ENCODE measurements at places on chromosomes 4 and X.

DNA sequence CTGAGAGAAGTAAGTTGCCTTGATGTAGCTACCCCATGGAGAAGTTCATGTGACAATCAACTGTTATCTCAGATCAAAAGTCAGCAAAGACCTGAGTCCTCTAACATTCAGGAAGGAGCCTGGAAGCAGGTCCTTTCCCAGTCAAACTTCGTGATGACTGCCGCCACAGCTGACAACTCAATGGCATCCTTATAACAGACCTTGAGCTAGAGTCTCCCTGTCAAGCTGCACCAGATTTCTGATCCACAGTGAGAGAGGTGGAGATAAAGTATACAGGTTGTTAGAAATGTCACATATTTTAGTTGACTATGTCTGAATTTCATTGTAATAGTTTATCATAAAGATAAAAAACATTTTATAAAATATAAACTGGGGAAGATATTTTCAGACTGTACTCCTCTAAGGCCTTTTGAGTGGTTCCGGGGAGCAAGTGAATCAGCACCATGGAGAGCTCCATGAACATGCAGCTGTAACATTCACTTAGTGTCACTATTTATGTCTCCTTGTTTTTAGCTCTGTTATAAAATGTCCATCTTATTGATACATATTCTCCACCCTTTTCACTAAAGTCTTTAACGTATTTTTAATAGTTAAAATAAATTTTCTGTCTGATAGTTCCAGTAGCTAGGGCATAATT lies 1653.5 kb upstream of the AGA start:
- DNase-seq = no peak

- DNase-seq = no peak
These were observed 20.8 kb downstream of the ATP5ME start for GRCh38 chr4:653080-653821.

DNA sequence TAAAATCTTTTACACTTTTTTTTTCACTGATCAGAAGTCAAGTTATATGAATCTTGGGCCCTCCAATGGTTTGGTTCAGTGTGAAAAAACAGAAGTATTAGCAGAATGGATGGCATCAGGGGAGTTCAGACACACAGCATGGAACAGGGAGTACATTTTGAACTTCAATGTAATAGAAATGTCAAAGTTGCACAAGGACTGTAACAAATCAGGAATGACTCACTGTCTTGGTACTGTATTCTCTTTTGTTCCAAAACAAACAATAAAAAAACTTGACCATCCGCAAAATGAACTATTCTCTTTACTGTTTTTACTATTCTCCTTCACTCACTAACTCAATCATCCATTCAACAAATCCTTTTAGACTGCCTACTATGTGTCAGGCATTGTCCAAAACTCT lies 401.0 kb downstream of the FSTL5 start:
- no peak for DNase-seq

DNA sequence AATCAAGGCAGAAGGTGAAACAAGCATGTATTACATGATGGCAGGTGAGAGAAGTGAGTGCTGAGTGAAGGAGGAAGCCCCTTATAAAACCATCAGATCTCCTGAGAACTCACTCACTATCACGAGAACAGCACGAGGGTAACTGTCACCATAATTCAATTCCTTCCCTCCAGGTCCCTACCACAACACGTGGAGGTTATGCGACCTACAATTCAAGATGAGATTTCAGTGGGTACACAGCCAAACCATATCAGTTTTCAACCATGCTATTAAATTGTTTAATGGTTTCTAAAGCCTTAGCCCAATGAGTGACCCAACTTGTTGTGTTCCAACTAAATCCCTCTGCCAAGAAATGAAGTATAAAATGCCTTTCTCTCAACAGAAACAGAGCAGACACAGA lies 519.8 kb downstream of the GBA3 start:
- DNase-seq = no peak

DNA sequence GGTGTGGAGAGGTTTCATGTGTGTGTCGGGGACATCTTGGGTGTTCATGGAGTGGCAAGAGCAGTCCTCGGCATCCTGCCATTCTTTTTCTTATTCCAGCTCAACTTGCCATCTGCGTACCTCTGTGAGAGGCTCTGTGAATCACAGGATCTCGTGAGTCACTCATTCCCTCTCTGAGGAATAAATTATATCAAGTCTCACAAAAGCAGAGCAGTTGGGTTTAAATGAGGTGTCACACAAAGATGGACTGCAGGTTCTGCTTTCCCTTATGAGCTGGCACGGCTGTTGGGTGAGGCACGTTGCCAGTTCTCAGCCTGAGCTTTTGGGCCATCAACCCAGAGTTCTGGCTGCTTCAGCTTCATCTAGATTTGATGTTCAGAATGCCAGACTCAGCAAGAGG lies 6.8 kb upstream of the OCIAD2 start:
- no peak for DNase-seq

- no peak for DNase-seq
These were observed 145.6 kb upstream of the SCML1 start for GRCh38 chrX:17591741-17592110.

- no peak for DNase-seq
These were observed 63.4 kb upstream of the ENPEP start for GRCh38 chr4:110412354-110413065.

- no peak for DNase-seq
These were observed 54.2 kb downstream of the ENOX2 start for GRCh38 chrX:130848763-130849162.

GRCh38 chr4:53716011-53716410 lies 124.7 kb upstream of the LNX1 start:
- DNase-seq = no peak

- DNase-seq = no peak
These were observed 15.2 kb downstream of the GUCY1A1 start for GRCh38 chr4:155681886-155682285.

DNA sequence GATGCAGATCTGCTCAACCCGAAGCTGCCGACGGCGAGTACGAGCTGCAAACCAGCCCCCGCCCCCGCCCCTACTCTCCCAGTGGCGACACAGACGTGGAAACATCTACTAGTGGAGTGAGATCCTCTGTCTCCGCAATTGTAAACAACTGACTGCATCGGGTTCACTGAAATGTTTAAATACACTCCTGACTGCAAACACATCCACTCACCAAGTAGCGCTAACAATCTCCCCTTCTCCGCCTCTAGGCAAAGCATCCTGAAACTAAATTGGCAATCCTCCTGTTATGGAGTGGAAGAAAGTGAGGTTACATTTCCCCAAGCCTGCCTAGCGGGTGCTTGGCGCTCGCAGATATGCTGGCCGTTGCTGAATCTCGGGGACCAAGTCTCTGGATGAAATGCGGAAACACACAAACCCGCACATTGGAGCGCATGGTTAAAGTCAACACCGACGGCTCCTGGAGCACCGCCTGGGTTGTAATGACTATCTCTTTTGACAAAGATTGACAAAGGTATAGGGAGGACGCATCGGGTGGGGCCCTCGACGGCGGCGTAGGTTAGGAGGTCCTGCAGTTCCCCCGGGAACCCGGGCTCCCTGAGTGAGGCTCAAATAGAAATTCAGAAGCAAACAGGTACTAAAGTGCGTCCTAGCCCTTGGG lies 117.0 kb upstream of the TEX13C start:
- DNase-seq = no peak

DNA sequence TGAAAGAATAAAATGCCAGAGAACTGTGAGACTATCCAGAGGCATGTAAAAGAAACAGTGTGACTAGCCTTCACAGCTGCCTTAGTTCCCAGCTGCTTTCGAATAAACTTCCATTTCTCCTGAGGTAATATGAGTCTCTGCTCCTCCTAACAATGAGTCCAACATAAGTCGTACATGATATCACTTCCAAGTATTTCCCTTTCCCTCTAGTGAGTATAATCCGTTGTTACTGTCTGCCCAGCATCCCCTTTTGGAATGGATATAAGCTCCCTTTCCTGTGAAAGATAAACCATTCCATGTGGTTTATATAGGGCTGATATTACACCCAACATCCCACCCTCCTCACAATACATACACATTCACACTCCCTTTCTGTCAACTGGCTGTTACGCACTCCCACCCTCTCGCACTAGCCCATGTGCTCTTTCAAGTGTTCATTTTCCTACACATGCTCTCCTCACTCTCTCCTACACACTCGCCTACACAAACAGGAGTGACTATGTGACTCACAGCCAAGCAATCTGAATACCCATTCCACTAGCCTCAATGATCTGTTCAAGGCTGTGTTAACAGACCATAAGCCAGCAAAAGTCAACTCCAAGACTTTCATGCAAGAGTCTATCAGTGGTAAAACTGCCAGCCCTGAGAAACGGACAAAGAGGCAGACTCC lies 5.0 kb downstream of the NAF1 start:
- DNase-seq = no peak

DNA sequence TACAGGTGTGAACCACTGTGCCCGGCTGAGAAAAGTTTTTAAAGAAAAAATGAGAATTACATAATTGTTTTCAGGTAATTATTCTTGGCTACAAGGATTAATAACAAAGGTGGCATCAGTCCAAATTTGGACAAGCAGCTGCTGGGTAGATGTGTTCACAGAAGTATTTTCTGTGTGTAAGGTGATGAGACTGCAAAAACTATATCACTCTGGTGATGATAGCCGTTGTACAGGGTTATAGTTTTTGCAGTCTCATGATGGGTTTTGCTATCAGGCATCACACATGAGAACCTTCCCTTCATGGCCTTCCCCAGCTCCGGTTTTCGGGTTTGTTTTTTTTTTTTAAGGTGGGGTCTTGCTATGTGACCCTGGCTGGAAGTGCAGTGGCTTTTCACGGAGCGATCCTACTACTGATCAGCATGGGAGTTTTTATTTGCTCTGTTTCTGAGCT lies 5.1 kb upstream of the SLC10A3 start:
- DNase-seq = no peak

- no peak for DNase-seq
These were observed 859.3 kb upstream of the LCORL start for GRCh38 chr4:18880871-18881270.

GRCh38 chr4:113962016-113962347 lies 17.5 kb downstream of the ARSJ start:
- DNase-seq = no peak

DNA sequence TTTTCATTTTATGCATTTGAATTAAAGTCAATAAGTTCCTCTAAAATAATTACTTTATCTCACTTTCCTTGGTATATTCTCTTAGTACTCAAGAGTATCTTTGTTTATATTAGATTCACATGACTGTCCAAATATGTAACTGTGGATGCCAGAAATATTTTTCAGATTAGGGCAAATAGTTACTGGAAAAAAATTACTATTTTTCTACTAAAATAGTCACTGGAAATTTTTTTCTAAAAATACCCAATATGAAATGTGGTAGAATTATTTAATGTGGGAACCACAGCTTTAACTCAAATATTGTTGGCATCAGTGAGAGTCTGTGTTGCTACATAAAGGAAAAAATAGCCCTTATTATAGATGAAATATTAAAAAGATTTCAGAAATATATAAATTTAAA lies 70.4 kb upstream of the NMU start:
- no peak for DNase-seq
